ENCODE measurements at places on chromosomes 2 and 18.
A peak's percentile ranks its signal among the peaks of the same experiment; 100 is the strongest.

DNA sequence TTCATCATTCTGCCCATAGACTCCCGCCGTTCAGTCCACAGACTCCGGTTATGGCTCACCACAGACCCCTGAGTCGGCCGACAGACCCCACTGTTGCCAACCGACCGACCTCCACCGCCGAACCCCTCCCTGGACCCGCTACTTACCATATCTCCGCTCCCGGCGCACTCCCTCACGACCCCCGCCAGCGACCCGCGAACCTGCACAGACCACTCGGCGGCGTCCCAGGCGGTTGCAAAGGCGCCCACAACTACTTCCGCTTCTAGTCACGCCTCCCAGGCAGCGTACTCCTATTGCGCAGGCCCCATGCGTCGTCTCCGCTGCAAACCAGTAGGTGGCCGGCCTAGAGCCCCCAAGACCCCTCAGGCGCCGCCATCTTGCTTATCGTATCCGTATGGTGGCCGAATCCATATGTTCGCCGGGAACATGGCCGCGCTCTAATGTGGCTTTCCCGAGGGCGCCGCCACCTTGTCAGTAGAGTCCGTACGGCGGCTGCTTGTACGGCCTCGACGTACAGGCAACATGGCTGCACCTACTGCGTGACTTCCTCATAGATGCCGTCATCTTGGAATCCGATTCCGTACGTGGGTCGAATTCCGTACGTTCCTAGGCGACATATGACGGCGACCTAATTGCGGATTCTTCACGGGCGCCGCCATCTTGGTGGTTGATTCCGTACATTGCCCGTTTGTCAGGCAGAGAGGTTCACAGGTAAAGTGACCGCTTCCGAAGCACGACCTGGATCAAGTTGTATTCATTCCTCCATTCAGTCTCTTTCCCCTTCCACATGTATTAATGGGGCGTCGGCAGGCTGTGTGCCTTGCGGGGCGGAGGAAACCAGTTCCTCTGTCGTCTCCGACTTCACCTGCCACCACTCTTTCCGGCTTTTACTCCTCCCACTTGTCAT lies at the start of gene CXXC1:
CXXC1 (minus strand) TSS at position 252 of the 907 bp plus-strand sequence; CDS start at position 149, 103 bp downstream.
- DNase-seq = peak; percentile 92

DNA sequence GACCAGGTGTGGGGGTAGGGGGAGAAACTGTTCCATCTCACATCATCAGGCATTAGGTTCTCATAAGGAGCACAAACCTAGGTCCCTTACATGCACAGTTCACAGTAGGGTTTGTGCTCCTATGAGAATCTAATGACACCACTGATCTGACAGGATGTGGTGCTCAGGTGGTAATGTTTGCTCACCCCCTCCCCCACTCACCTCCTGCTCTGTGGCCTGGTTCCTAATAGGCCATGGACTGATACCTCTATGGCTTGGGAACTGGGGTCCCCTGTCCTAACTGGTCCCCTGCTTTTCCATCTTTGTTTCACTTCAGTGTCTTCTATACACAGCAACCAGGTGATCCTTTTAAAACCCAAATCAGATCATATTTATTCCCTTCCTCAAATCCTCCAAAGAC lies 267.8 kb downstream of the TNS1 start:
- DNase-seq = no peak

- DNase-seq = no peak
Observed at GRCh38 chr18:59867337-59868104, 32.3 kb upstream of the PMAIP1 start.

DNA sequence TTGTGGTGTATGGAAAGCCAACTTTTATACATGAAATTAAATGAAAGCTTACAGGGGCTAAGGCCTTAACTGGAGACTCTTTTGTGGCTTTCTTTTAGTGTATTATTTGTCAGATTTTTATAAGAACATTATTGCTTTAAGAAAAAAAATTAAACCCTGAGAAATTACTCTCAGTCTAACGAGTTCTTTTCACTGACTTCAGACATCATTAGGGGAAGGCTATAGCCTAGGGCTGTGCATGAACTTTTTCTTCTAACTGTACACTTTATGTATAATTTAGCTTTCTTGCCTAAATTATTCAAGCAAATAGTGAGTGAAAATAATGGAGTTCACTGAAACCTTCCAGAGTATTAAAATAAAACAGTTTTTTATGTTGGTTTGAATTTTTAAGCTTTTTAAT lies 151.1 kb upstream of the MEIS1 start:
- DNase-seq = no peak

- no peak for DNase-seq
Observed at GRCh38 chr2:216648105-216648504, 14.9 kb downstream of the IGFBP2 start.

DNA sequence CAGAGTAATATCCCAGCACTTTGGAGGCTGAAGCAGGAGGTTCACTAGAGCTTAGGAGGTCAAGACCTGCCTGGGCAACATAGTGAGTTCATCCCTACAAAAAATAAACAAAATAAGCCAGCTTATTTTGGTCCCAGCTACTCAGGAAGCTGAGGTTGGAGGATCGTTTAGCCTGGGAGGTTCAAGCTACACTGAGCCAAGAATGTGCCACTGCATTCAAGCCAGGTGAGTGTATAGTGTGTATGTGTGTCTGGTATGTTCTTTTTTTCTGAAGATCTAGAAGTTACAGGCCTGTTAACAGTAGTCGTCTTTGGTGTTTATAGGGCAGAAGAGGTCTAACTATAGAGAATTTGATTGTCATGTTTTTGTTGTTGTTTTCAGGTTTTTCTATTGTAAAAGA lies 40.2 kb downstream of the ZC3H15 start:
- DNase-seq = no peak

GRCh38 chr2:235144291-235144690 lies 192.5 kb downstream of the SH3BP4 start:
- DNase-seq = no peak

- DNase-seq = peak; percentile 61
Observed at GRCh38 chr2:170816504-170817092, at the start of gene GAD1. Gene GAD1 (plus strand): TSS chr2:170816887. CDS start chr2:170818592, 1,705 bp downstream.

GRCh38 chr2:173171924-173172643 lies 96.4 kb downstream of the MAP3K20 start:
- no peak for DNase-seq

DNA sequence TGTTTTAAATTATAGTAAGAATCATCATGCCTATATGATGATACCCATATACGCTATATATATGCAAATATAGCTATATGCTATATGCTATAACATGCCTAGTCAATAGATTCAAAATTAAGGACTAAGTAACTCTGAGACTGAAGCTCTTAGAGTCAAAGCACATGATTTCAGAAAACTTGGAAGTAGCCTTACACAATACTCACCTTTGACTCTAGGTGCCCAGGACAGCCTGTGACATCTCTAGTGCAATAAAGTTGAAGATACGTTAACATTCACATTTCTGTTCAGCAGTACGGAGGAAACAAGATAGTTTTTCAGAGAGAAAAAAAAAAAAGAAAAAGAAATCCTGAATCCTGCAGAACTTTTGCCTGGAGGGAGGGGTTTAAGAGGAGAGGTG lies 149.7 kb upstream of the PIK3C3 start:
- no peak for DNase-seq

DNA sequence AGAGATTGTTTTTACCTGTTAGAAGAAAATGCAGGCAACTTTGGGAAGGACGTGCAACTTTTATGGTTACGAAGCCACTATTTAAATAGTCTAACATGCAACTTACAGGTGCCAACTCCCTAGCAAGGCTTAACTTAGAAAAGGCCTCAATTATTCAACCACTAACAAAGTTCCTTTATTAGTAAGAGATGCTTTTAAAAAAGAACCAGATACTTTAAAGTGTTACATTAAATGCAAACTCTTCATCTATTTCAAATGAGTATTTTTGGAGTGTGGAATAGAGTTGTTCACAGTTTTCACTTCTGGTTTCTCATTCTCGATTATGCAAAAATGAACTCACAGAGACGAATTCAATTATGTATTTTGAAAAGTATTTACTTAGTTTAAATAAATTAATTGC lies 51.7 kb downstream of the PELI1 start:
- no peak for DNase-seq

DNA sequence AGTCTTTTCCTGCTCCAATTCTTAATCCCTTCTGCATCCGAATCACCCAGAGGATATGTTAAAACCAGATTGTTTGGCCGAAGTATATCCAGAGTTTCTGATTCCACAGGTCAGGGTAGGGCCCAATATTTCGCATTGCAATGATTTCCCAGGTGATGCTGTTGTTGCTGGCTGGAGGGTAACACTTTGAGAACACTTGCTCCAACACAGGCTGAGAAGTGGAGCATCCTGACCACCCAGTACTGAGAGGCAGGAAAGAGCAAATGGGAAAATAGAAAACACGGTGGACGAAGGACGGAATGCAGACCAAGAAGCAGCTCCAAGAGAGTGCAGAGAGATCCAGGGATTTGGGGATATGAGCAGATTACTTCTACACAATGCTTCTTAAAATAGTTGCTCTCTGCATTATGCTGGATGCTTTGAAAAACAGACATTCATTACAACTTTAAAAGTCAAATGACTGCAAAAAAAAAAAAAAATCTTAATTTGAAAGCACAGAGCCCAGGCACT lies 362.2 kb upstream of the SLC14A2 start:
- DNase-seq = no peak

DNA sequence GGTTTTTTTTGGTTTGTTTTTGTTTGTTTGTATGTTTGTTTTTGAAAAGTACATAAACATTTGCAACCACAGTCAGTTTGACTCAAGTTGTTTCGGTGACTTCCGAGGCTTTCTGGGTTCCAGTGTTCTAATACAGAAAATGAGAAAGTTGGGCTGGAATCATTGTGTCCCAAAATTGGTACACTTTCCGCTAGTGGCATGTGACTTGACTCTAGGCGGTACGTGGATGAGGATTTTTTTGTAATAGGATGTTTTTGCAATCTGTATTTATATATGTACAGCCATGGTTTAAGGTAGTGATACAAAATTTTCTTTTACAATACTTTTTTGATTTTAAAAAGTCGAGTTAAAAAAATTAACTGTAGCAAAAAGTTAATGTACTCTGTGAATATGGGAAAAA lies 1.7 kb downstream of the MFF start:
- DNase-seq = no peak

DNA sequence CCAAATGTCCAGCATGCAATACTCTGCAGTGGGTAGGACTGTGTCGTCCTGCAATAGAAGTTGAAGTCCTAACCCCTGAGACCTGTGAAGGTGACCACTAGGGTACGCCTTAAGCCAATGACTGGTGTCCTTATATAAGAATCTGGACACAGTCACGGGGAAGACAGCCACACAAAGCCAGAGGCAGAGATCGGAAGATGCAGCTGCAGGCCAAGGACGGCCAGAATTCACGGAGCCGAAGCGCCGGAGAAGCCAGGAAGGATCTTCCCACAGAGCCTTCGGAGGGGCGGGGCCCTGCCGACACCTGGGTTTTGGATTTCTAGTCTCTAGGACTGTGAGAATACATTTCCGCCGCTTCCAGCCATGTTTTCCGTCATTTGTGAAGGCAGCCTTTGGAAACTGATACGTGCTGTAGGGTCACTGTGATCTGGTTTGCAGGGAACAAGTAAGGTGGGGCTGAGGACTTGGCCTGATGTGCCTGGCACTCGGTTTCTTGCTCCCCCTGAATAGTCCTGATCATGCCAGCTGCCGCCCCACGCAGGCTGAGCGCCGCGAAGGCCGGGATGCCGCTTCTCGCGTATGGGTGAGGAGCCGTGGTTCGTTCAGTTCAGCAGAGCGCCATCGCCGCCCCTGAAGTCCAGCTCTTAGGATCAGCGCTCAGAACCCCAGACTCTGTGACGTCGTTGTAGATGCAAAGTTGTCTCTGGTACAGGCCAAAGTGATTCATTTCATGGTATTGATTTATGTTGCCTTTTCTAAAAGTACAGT lies 38.7 kb downstream of the PTGR3 start:
- no peak for DNase-seq

GRCh38 chr2:23669413-23670244 lies 257.3 kb downstream of the ATAD2B start:
- DNase-seq = no peak

DNA sequence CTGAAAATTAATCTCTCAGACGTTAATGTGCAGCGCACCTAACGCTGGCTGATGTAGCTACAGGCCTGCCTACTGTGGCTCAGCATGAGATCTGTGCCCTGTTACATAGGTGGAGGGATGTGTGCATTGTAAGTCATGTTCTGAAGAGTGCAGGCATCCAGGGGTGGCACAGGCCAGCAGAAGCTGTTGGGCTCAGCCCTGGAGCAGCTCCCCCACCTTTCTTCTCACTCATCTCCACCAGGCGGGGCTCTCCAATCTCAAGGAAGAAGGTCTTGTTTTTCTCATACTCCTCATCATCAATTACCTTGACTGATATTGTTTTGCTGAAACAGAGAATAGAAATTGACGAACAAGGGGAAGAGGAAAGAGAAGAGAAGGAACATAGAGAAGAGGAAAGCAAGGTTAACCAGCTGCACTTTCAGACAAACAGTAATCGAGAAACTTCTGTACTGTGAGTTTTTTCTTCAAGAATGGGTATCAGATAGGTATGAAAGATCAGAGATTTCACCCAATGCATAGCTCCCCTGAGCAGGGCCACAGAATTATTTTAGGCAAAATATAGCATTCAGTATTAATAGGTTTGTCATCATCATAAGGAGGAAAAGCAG lies 273.6 kb downstream of the SLC8A1 start:
- DNase-seq = no peak

DNA sequence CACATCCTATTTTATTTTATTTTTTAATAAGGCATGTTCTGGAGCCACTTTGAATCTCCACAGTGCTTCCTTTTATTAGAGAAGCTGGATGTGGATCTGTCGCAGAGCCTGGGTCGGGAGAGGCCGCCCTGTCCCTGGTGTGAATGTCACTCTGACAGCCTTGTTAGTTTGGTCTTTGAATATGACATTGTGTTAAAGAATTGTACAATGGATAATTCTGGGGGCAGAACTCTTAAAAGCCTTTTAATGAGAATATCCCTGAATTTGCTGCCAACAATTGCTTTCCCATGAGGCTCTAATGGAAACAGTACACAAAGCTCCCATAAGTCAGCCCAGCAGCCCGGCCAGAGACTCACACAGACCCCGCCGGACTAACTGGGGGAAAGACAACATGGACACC lies 82.4 kb downstream of the MTCL1 start:
- no peak for DNase-seq

DNA sequence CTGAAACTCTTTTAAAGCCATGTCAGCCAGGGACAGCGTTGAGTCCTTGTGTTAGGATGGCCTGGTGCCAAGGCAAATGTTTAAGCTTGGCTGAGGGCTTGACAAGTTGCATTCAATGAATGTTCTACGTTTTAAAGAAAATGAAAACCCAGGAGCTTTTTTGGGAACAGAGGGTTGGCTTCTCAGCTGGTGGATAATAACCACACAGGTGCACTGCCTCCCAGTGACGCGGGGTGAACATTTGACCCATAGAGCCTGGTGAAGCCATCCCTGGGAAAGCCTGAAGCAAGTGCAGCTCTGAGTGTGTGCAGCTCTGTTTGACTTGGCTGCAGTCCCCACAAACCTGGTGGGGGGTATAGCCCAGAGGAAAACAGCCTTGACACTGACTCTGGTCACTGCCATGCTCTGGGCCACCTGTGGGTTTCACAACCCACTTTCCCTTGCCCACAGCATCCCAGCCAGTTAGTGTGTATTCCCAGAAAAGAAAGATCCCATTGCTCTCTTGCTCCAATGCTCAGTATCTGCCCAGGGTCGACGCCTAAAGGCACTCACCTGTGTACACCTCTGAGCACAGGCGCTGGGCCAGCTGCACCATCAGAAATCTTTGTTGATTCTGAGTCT lies 874.9 kb downstream of the RNF144A start:
- no peak for DNase-seq
